ENCODE measurements at places on chromosomes 7 and 10.

DNA sequence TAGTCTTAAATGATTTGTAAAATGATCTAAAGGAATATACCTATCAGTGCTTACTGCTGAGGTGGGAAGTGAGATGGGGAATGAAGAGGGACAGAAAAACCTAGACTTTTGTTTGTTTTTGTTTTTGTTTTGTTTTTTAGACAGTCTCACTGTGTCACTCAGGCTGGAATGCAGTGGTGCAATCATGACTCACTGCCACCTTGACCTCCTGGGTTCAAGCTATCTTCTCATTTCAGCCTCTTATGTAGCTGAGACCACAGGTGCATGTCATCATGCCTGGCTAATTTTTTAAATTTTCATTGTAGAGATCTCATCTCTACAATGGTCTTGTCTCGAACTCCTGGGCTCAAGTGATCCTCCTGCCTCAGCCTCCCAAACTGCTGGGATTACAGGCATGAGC lies 116.4 kb upstream of the SEM1 start:
- DNase-seq: no peak

- no peak for DNase-seq
Observed at GRCh38 chr10:5349362-5349761, 15.4 kb upstream of the UCN3 start.

- no peak for DNase-seq
Observed at GRCh38 chr7:32037650-32038198, 32.5 kb downstream of the PDE1C start.

DNA sequence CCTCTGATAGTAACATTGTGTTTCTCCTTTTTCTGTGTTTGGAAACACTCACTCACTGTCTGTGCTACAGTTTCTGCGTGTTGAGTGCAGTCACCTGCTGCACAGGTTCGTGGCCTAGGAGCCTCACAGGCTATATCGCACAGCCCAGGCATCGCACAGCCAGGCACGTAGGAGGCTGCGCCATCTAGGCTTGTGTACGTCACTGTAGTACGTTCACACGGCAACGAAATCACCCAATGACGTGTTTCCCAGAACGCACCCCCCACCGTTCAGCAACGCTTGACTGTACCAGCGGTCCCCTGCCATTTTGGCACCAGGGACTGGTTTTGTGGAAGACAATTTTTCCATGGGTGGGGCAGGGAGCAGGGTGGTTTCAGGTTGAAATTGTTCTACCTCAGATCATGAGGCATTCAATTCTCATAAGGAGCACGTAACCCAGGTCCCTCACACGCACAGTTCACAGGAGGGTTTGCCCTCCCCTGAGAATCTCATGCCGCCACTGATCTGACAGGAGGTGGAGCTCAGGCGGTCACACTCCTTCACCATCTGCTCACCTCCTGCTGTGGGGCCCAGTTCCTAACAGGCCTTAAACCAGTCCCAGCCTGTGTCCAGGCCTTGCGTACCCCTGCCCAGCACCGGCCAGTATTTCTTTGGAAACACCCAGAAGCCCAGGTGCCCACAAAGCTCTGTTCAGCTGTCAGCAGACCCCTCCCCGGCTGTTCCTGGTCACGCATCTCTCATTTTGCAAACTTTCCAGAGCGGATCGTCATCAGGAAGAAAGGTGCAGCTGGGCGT lies 23.2 kb upstream of the PRKAR1B start:
- no peak for DNase-seq

DNA sequence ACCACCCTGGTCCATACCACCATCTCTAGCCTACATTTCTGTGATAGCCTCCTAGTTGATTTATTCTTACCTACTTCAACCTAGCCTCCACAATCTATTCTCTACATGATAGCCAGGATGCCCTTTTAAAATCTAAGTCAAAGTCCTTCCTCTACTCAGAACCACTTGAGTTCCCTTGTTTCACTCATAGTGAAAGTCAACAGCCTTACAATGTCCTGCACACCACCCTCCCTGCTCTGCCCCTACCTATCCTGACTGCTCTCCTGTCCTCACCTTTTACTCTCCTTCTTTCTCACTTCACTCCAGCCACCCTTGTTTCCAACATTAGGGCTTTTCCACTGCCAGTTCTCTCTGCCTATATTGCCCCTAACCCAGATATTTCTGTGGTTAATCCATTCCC lies 146.7 kb downstream of the GRM3 start:
- DNase-seq: no peak
